NCI-H1694 treated with DMSO at 0.1 percent for 48 hours (cell line): ENCODE measurements at places on chromosomes 6 and 20.
A peak's percentile ranks its signal among the peaks of the same experiment; 100 is the strongest.

DNA sequence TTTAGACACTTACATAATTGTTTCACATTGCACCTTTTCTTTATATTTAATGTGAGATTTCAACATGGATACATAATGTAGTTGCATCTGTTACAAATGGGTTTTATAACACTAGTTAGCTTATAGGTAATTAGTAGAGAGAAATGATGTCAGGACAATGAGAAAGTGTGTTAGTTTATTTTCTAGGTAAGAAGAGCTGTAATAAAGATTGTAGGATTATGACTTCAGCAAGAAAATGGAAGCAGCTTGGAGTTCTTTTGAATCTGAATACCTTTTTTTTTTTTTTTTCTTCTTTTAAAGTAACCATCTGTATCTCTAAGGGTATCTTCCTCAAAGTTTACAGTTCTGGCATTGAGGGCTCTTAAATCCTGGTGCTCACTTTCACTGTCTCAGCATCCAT lies 35.3 kb downstream of the CD2AP start:
- DNase-seq, result no peak

DNA sequence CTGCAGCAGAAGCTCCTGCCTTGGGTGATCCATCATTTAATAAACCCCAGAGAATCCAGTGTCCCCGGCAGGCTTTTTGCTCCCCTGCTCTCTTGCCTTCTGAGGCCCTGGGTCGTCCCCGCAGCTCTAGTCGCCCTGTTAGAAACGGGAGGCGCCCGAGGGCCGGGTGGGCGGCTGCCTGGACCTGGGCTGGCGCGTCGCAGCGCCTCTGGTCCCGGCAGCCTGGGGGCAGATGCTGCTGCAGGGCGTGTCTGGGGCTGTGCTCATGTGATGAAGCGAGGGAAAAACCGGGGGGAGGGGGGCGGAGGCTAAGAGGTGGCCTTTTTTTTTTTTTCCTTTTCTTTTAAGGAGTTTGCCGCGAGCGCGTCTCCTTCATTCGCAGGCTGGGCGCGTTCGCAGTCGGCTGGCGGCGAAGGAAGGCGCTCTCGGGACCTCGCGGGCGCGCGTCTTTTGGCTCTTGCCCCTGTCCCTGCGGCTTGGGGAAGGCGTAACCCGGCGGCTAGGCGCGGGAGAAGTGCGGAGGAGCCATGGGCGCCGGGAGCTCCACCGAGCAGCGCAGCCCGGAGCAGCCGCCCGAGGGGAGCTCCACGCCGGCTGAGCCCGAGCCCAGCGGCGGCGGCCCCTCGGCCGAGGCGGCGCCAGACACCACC lies 394 bp downstream of the AKAP12 start:
- peak; percentile 65 for DNase-seq

GRCh38 chr20:38221119-38221589 lies 39.4 kb downstream of the KIAA1755 start:
- peak; percentile 24 for DNase-seq

DNA sequence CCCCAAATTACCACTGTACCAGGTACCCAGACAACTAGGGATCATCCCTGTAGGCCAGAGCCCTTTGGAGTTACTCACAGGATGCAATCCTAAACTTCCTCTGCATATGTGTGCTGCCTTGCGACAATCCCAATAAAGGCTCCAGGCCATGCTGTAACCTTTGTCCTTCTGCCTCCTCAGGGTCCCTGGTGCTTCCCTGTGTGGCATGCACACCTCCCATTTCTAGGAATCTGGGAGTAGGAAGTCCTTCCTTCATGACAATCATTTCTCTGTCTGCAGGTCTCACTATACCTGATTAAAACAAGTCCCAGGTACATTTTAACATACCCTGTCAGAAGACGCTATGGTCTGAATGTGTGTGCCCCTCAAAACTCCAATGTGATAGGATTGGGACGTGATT lies 37.0 kb upstream of the MCUR1 start:
- DNase-seq, result no peak

DNA sequence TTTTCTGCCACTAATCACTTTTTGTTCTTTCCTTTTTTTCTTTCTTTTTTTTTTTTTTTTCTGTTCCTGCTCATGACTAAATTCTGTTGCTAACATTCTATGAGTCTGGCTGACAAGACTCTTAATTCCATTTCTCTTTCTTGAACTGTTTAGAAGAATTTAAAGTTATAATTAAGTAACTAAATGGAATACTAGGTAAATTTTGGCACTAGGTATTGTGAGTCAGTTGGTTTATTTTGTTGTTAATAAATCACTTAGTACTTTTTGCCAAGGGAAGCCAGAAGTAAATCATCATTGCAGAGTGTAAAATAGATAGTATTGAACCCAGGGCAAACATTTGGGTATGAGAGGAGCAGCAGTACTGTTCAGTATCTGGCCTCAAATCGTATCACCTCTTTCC lies 42.0 kb upstream of the PRDM1 start:
- no peak for DNase-seq

DNA sequence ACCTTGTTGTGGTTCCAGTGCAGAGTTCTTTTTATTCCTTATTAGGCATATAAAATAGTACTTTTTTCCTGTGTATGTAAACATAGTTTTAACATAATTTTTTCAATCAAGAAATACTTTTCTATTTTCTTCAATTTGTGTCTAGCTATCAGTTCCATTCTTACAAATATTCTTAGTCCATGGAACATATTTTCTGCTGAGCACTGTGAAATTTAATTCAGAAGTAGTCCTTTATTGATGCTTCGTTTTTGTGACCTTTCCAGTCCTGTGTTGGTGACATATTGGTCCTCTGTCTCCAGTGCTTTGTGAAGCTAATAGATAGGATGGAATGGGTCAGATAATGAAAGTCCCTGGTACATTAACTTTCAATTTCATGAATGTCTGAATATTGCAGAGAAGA lies 325.1 kb downstream of the SAMD5 start:
- DNase-seq, result no peak

GRCh38 chr20:63377951-63378381 lies 16.8 kb upstream of the CHRNA4 start:
- peak; percentile 67 for DNase-seq

GRCh38 chr6:41386594-41386993 lies 51.2 kb downstream of the NCR2 start:
- DNase-seq, result no peak

DNA sequence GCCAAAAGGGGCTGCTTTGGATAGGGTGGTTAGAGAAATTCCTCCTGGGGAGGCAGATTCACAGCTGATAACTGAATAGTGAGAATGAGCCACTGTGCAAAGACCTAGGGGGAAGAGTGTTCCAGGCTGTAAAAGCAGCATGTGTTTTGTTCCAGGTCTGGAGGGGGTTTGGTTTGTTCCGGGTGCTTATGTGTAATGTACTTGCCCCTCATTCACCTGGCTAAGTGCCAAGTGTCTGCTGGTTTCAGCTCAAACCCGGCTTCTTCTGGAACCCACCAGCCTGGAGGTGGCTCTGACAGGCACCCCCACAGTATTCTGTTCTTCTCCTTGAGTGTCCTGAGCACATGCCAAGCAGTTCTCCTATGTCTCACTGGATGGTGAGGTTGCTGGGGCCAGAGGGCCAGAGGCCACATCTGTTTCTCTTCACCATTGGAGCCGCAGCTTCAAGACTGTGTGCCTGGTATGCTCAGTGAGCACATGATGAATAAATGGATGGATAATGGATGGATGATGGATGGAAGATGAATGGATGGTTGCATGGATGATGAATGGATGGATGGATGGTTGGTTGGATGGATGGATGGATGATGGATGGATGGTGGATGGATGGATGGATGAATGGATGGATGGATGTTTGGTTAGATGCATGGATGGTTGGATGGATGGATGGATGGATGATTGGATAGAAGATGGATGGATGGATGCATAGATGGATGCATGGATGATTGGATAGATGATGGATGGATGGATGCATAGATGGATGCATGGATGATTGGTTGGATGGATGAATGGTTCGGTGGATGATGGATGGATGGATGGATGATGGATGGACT lies 227.6 kb downstream of the BMP7 start:
- DNase-seq, result no peak
